Upper lobe of left lung (tissue), 6 donors: ENCODE measurements at places on chromosomes 12 and 14. TPM values are rescaled to one million over a fixed set of nuclear protein-coding genes. Genes with fewer than 3 reads are reported as not detected.

The ANAPC7 gene
- total RNA-seq, result 90.1 TPM

The SRSF5 gene
- total RNA-seq, result 367 TPM

The C12orf54 gene
- total RNA-seq, result not detected

The RNASE2 gene
- total RNA-seq, result not detected

The LRRIQ1 gene
- 6.4 TPM for total RNA-seq

The TSPAN19 gene
- total RNA-seq, result 21.0 TPM

The GRIP1 gene
- total RNA-seq, result 0.33 TPM

The LIN7A gene
- 12.8 TPM for total RNA-seq

The TPH2 gene
- not detected for total RNA-seq

The ERP27 gene
- total RNA-seq, result 9.3 TPM

The RPGRIP1 gene
- total RNA-seq, result 0.34 TPM

The PRR4 gene
- total RNA-seq, result 2.2 TPM

The DIO3 gene
- 1.3 TPM for total RNA-seq

The ESPL1 gene
- 3.1 TPM for total RNA-seq

The DCAF4 gene
- 46.1 TPM for total RNA-seq

The ANKS1B gene
- 5.1 TPM for total RNA-seq
